ENCODE measurements at places on chromosomes 11 and 22. TPM values are rescaled to one million over a fixed set of nuclear protein-coding genes. Genes with fewer than 3 reads are reported as not detected.

The ASRGL1 gene
- total RNA-seq = 5.8 TPM

- DNase-seq = no peak
These were observed 19.6 kb downstream of the MYRF start for GRCh38 chr11:61771985-61772455.

DNA sequence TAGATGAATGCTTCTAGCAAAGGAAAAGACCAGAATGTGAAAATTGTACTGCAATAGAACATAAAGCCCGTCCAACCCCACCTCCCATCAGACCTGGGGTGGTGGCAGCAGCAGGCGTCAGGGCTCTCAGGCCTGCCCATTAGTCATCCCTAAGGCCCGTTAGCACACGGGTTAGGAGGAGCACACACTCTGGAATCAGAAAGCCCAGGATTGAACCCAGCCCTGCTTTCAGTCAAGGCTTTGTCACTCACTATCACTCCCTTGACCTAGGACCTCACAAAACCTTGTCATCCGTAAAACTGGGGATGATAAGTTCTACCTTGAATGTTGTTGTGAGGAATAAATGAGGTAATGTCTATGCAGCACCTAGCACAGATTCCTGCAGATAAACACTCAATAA is 26.9 kb downstream of the MICAL3 start:
- no peak for DNase-seq

The CBX7 gene
- 13.5 TPM for total RNA-seq

GRCh38 chr11:132310390-132311375 is 940.3 kb downstream of the NTM start:
- DNase-seq = no peak

GRCh38 chr11:84564180-84564866 is 1062.8 kb downstream of the DLG2 start:
- DNase-seq = no peak

GRCh38 chr11:40401132-40401853 is 1058.2 kb downstream of the LRRC4C start:
- DNase-seq = no peak

The LRRC55 gene
- not detected for total RNA-seq

DNA sequence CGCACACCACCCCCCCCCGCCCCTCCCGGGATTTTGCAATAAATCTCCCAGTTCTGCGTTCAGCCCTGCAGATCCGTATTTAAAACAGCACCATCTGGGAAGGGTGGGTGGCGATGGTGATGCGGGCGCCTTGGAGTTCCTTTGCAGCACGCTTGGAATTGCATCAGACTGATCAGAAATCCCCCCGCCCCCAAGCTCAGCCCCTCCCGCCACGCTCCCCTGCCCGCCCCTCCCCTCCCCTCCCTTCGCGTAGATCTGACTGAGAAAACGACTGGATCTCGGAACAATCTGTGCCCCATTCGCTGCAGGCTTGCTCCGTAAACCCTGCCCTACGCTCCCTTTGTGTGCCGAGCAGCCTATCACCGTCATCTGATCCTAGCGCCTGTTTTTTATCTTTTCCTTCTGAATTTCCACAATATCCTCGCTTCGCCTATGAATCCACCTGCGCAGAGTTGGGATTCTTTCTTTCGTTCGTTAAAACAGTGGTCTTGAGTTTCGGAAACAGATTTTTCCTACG is 18.1 kb upstream of the BDNF start:
- no peak for DNase-seq

The BTBD18 gene
- not detected for total RNA-seq

GRCh38 chr11:93844568-93844967 is 5.8 kb downstream of the VSTM5 start:
- DNase-seq = no peak

The PATE2 gene
- not detected for total RNA-seq

DNA sequence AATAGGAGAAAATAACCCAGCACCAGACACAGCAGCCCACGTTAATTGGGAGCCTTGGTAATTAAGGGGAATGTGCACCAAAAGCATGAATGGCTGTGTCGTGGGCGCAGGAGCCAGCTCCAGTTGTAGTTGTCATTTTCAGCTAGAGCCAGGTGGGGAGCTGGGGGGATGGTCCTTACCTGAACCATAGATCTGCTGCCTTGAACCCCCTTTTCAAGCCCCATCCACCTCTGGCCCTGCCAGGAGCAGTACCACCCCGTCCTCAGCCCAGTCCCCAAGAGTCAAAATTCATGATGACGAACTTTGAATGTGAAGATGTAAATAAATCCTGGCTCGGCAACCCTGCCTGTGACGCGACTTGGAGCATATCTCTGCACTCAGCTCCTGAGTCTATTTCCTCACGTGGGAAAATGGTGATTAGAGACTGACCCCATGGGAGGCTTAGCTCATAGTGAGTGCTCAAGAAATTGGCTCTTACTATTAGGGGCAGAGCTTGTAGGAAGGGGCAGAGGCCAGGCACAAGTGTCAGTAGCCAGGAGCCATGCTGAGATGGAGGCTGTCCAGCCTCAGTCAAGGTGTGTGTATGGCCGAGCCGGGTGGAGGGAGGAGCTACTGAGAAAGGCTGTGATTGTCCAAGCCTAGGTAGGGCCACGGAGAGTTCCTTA is 794 bp upstream of the FXYD6 start:
- no peak for DNase-seq

DNA sequence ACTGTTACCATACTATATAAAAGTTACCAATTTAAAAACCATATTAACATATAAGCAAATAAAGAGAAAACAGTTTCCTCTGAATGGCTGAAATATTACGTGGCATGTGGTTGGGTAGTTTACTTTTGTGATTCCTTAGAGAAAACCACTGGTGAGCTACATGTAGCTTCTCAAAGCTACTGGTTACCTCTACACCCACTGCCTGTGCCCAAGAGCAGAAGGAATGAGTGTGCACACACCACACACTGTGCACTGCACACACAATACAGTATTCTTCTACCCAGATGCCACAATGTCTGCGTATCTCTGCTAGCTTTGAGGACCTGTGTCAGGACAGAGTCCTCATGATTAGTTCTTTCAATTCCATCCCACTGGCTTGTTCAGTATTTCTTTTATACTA is 25.5 kb upstream of the YPEL1 start:
- no peak for DNase-seq

GRCh38 chr11:7167976-7168740 is 79.4 kb downstream of the RBMXL2 start:
- no peak for DNase-seq

DNA sequence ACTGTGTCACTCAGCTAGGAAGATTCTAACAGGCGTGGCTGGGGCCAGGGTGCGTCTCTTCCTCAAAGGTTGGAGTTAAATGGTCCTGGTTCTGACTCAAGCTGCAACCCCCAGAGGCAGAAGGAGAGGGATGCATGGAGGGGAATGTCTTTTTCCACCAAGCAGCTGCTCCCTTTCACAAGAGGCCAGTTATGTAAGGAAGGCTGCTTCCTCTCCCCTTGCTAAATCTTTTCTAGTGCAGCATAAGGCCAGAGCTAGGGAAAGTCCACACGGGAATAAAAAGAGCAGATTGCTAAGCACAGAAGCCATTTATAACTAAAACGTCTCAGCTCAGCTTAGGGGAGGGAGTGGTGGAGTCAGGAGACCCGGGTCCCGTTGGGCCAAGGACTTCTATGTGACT is 10.0 kb downstream of the PVALB start:
- DNase-seq = no peak

The MYO18B gene
- total RNA-seq = 0.45 TPM

DNA sequence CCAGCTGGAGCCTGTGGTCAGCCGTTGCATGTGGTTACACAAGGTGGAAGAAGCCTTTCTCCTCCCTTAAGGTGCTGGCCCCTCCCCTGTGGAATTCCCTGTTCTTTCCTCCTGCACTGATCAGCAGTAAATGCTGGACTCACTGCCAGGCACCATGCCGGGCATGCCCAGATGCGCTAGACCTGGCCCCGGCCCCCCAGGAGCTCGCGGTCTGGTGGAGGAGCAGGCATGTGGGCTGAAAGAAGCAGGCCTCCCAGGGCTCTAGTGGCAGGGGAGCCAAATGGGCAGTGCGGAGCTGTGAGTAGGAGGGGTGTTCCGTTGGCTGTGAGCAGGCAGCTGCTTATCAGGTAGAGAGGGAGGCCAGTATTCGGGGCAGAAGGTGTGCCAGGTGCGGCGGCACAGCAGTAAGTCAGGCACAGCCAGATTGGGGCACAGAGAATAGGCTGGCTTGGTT is 10.2 kb downstream of the DGKZ start:
- no peak for DNase-seq

GRCh38 chr11:73359341-73359740 is 16.9 kb upstream of the RELT start:
- no peak for DNase-seq

- DNase-seq = no peak
These were observed 516 bp downstream of the NEU3 start for GRCh38 chr11:74989260-74989638.

DNA sequence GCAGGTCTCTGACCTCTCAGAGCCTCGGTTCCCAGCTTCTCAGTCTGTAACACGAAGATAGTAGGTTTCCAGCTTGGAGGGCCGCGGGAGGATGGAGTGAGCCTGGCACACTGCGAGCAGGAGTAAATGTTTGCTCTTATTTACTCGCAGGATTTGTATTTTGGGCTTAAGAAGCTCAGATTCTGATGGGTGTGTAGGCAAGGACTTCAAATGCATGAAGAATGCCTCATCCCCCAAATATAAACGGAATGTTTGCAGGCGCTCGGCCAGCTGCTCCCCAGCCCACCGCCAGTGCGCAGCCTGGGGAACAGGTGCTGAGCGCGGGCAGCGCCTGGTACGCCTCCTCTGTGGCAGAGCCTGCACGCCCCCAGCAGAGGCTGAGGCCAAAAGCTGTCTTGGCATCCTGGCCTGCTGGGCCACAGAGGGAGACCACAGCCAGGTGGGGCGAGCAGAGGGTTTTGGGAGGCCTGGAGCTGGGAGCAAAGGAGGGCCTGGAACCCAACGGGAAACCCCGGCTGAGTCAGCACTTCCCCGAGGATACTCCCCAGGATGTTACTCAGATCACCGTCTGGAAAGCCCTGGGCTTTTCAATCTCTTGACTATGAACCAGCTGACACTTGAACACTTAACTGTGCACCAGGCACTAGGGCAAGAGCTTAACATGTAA is 9.4 kb downstream of the EHD1 start:
- DNase-seq = no peak

The BTG4 gene
- not detected for total RNA-seq

- DNase-seq = no peak
These were observed 61.6 kb upstream of the CDON start for GRCh38 chr11:126124231-126124661.

DNA sequence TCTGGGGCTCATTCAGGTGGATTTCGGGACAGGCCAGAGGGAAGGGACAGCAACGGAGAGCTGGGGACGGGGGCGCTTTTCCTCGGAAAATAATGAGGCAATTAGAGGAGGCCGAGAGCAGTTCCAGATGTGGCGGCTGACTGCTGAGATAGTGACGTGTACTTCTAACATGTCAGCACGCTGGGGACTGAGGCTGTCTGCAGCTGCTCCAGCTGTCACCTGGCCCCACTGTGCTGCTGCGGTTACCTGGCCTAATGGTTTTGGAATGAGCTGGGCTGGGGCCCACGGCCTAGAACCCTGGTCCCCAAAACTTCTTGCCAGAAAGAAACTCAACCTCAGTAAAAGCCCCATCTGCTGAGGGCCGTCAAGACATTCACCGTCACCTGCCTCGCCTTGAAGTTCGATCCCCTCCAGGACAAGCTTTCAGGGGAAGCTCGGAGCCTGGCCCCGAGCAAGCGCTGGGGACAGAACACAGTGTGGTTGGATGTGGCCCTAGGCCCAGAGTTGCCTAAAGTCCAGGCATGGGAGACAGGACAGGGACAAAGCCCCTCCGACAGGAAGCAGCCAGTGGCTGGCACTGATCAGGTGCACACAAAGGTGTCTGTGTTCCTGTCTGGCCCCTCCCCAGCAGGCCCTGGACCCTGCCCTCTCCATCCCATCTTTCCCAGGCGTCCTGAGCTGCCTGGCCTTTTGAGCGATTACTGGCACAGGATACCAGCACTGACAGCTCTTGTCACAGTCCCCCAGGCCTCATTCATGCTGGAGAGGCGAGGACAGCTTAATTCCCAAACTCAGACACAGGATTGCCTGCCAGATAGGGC is 22.1 kb downstream of the RPUSD4 start:
- peak; percentile 52 for DNase-seq

The MRPL11 gene
- total RNA-seq = 115 TPM

- DNase-seq = no peak
These were observed 23.8 kb upstream of the FZD4 start for GRCh38 chr11:86978756-86979608.

DNA sequence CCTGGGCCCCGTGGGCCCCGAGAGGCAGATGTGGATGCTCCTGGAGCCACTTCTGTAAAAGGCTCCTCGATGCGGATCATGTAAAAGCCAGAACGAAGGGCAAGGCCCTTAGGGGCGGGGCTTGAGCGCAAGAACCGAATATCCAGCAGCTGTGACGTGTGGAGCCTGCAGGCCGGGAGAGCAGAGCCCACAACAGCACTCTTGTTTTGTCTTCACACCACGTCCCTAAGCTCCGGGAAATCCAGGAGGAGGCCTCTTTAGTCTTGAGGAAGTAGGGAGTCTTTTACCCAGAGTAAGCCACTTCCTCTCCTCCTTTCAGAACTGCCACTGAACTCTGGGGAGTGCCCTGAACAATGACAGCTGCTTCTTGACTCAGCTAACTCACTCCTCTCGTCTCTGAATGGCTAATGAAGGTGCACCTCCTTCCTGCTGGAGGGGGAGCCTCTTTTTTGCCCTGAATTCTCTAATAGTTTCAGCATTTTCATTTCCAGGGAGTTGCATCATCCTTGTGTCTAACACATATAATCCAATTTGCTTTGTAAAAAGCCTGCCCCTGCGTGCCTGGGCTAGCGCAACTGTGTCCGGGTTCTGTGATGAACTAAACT is 12.5 kb downstream of the L3MBTL2 start:
- DNase-seq = no peak

DNA sequence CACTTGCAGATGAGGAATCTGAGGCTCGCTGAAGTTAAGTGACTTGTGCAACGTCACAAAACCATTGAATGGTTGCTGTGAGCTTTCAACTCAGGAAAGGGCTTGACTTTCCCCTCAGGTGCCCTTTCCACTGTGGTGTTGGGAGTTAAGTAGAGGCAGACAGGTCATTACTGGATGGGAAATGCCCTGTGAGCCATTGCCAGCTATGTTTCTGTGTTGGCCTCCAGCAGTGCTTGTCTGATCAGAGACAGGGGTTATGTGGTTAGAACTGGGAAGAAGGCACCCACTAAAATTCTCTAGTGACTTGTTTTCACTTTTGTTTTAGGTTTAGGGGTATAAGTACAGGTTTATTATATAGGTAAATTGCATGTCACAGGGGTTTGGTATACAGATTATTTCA is 96.6 kb downstream of the FDX1 start:
- DNase-seq = peak; percentile 26

GRCh38 chr11:92268546-92268945 is 43.9 kb downstream of the FAT3 start:
- DNase-seq = no peak

GRCh38 chr11:70816156-70816678 is 417.9 kb downstream of the CTTN start:
- DNase-seq = no peak

The GNG3 gene
- total RNA-seq = not detected

- no peak for DNase-seq
These were observed 62.2 kb upstream of the FDX1 start for GRCh38 chr11:110367571-110367970.

The GAB4 gene
- not detected for total RNA-seq

- no peak for DNase-seq
These were observed 82.8 kb downstream of the IGLL1 start for GRCh38 chr22:23497016-23497885.

GRCh38 chr11:128790196-128790595 is 76.9 kb downstream of the KCNJ1 start:
- no peak for DNase-seq
